Activated CD4-positive, alpha-beta T cell treated with anti-CD3 and anti-CD28 coated beads for 4 hours (primary cell): ENCODE measurements at places on chromosomes 13 and 19.

DNA sequence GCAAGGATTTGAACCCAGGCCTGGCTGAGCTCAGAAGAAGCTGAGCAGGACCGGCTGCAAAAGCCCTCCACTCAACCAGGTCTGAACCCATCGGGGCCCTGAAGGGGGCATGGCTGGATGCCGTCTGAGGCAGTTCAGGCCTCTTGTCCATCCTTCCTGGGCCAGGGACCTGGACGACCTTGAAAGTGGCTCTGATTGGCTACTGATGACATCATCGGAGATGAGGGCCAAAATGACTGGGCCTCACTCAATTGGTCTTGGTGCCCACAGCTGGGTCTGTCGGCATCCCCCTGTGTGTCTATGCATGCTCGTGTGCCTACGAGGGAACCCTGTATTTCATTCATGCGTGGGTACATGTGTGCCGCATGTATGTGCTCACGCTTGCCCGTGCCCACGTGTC lies 71.8 kb downstream of the PTPRS start:
- no peak for DNase-seq

DNA sequence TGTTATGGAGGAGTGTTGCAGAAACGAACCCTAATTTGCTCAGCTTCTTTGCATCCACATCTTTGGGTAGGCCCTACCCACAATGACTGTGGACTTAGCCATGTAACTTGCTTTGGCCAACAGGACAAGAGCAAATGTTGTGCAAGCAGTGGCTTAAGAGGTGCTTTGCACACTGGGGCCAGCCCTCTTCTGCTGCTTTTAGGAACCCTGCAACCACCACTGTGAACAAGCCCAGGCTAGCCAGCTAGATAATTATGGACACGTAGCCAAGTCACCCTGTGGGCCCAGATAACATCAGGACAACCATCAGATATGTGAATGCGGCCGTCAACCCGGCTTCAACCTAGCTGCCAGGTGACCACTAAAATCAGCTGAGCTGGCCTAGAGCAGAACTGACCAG lies 17.1 kb downstream of the C19orf47 start:
- no peak for DNase-seq

- no peak for DNase-seq
Observed at GRCh38 chr19:35080613-35081170, 34.9 kb upstream of the FXYD3 start.

DNA sequence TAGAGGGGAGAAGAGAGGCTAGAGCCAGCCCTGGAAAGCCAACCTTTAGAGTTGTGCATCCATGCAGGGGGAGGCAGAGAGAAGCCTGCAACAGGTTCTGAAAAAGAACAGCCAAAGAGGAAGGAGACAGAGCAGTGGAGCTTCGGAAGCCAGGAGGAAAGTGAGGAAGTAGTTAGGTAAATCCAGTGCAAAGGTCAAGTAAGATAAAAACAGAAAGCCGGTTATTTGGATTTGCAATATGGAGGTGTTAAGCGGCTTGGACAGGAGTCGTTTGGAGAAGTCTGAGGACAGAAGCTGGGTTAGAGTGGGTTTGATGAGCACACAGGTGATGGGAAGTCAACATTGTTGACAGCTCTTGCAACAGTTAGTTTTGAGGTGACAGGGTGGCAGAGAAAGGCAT lies 53.5 kb upstream of the FLT1 start:
- DNase-seq = no peak
